ENCODE measurements at places on chromosomes 1 and 21.

DNA sequence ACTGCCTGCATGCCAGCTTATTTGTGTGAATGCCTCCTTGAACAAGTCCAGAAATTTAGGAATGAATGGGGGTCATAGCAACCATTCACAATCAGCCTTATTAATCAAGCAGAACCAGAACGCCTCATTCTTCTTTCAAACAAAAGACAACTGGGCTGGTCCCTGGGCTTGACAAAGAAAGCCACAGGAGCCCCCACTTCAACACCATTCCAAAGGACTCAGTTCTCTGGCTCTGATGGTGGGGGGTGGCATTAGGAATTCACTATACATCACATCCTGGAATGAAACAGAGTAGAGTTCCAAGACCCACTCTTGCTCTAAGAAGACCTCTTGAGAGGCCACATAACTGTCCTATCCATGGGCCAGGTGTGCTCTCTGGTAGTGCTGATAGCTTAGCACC is 186.6 kb upstream of the ST6GALNAC5 start:
- no peak for DNase-seq

DNA sequence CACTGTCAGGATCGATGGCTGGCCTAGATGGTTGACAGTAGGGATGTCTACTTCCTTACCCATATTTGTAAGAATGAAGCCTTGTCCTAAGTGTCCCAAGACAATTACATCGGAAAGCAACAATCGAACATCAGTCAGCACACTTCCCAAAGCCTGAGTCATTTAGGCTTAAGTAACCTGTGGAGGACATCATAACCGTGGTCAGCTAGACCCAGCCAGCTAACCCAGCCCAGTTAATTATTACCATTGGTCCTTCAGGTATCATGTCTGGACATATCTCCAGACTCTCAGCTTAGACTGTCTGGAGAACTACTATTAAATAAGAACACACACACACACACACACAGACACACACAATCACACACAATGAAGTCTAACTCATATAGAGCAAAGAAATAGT is 264.7 kb downstream of the TRABD2B start:
- no peak for DNase-seq

- DNase-seq, result no peak
These were observed 15.0 kb upstream of the ATP1B1 start for GRCh38 chr1:169091480-169091941.

GRCh38 chr1:25560788-25561187 is 17.4 kb downstream of the LDLRAP1 start:
- no peak for DNase-seq

All from germinal center (tissue), 1 donor.